ENCODE measurements at places on chromosomes 11 and 22.

- no peak for DNase-seq
These were observed 1192.6 kb downstream of the BRD1 start for GRCh38 chr22:48635031-48635430.

GRCh38 chr11:118899706-118900360, 16.1 kb downstream of the CXCR5 start:
- DNase-seq = no peak

- no peak for DNase-seq
These were observed 7.8 kb downstream of the HNRNPUL2 start for GRCh38 chr11:62719302-62719978.

GRCh38 chr11:94880216-94880615, 93.1 kb downstream of the CWC15 start:
- no peak for DNase-seq

DNA sequence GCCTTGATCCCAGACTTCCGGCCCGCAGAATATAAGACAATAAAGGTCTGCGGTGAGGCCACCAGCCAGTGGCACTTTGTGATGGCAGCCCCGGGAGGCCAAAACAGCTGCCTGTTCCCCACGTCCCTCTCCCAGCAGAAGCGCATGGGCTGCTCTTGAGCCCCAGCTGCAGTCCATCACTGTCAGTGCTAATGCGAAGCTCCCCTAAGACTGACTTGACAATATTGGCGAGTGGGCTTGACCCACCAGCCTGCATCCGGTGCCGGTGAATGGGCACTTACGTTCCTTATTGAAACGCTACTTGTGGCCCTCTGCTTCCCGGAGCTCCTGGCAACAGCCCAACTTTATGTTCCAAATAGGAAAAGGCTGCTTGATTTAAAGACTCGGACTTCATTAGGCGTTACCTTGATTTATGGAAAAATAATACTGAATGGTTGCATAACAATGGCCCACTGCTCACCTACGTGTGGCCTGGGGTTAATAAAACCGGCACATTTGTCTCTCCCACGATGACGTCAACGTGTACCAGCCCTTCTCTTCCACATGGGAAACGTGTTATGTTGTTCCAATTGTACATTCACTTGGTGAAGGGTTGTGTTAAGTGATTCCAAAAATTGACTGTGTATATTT, 93.4 kb upstream of the SEPTIN5 start:
- no peak for DNase-seq

DNA sequence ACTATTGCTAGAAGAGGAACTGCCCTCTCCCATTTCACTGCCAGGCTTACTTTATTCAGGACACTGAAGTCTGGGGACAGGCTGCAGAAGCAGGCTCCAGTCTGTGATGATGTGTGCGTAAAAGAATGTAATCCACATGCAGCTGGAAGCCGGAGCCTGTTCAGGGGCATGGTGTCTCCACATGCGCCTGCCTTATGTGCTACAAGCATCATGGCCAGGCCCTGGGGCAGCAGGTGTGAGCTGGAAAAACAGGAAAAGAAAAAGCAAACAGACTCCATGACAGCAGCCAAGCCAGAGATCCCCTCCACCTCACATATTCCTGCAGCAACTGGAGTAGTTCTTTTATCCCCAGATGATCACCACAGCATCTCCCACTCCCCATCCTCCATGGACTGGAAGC, 33.4 kb downstream of the ARFGAP2 start:
- no peak for DNase-seq

- DNase-seq = no peak
These were observed 14.9 kb upstream of the NAV2 start for GRCh38 chr11:19697721-19698121.

DNA sequence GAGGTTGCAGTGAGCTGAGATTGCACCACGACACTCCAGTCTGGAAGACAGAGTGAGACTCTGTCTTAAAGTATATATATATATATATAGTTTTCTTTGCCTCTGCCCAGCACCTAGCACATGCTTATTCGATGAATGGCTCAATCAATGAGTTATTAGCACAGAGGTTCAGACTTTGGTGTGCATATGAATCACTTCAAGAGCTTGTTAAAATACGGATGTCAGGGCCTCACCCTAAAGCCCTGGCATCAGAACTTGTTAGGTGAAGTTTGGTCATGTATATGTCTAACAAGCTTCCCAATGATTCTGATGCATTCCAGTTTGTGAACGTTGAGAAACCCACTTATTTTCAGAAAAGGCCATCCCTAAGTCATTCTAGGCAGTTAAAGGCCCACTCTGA, 21.8 kb upstream of the TMEM86A start:
- no peak for DNase-seq
